ENCODE measurements at places on chromosomes 3 and 15.

GRCh38 chr3:194871143-194871863 lies 185.6 kb downstream of the FAM43A start:
- DNase-seq = no peak

DNA sequence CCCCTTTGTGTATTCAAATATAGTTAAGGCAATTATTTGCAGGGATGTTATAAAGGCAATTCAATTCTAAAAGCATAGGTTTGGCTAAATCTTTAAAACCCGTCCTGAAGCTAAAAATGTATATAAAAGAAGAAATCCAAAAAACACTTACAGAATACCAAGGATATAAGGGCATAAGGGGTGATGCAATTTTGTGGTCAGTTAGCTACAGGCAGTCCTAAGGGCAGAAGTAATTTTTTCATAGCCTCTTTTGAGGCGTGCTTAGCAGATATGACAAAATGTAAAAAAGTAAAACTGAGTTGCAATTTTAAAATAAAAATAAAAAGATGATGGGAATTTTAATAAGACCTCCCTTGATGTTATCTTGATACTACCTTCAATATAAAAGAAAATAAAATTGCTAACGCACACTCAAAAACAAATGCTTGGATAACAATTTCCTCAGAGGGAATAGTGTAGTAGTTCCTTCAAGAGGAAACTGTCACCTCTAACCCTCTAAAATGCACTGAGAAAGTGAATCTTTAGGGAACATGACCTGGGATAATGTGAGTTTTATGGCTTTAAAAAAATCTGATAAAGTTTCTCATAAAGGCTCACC lies 104.2 kb downstream of the MYH15 start:
- DNase-seq = no peak

- no peak for DNase-seq
These were observed 17.3 kb downstream of the C3orf18 start for GRCh38 chr3:50550079-50550736.

DNA sequence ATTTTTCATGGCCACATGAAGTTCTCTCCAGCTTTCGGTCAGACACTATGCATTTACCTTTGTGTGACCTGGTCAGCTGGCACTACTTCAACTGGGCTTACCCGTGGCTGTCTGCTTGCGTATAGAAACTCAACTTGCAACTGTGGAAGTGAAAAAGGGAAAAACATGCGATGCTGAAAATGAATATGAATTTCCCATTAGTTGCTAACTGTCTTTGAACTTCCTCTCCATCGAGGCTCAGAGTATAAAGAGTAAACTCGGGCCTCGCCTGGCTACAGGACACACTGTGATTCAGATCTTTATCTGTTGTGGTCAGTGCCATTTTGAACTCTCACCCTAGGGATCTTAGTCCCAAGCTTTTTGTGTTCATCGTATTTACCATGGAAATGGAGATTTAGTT lies 26.8 kb downstream of the NFKBIZ start:
- no peak for DNase-seq

- DNase-seq = no peak
These were observed 58.4 kb downstream of the RPLP1 start for GRCh38 chr15:69511015-69511414.

DNA sequence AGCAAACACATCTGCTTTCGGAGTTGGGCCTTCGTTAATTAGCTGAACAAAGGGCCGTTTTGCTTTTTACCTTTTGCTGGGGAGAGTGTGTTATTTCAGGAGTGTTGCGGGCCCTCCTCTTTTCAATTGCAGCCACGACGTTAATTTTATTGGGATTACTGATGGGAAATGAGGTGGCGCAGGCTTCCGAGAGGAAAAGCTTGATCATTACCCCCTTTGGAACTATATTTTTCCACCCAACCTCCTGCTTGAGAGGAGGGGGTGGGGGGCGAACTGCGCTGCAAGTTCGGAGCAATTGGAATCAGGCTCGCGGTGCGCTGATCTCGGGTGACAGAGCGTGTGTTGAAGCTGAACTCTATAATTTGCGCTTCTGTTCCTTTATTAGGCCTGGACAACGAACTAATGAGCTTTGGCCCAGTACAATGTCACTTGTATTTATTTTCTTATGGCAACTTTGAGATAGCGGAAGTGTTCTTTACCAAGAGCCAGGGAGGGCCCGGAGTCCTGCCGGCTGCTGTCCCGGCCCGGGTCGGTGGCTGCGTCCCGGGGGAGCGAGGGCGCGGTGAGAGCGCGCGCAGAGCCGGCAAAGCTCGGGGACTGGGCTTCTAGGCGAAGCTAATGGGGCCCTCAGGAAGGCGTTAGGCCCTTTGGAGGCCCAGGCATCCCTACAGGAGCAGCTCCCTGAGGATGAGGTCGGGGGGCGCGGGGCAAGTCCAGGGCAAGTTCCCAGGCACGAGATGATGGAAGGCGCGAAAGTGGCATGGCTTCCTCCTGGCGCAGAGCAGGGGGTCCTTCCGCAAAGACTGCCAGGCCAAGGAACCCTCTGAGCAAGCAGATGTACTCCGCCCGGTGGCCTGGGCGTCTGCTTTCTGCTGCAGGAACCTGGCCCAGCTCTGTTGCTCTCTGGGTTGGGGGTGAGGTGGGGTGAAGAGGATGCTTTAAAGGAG lies 12.9 kb downstream of the NR2F2 start:
- DNase-seq = no peak

DNA sequence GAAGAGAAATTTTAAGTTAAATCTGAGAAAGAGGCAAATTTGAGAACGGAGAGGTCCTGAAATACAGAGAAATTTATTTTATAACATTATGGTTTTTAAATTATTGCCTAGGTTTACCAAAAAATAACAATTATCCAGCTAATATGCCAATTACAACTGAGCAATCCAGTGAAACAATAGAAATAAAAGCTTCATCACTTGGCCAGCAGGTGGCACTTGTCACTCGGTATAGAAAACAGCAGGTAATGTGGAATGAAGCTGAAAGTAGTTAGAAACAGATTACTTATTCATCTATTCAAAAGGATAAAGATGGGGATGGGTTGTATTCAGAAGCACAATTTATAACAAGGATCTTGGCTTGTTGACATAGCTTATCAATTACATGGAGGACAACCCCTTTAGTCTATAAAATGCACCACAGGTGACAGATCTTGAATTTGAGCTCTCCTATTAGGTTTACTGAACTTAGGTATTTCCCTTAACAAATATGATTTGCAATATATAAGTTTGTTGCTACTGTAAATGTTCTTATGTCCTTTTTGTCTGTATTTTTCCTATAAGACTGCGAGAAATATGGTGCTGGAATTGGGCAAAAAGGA lies 70.1 kb upstream of the GUCA1C start:
- no peak for DNase-seq
